ENCODE measurements at places on chromosomes 1 and 21.

DNA sequence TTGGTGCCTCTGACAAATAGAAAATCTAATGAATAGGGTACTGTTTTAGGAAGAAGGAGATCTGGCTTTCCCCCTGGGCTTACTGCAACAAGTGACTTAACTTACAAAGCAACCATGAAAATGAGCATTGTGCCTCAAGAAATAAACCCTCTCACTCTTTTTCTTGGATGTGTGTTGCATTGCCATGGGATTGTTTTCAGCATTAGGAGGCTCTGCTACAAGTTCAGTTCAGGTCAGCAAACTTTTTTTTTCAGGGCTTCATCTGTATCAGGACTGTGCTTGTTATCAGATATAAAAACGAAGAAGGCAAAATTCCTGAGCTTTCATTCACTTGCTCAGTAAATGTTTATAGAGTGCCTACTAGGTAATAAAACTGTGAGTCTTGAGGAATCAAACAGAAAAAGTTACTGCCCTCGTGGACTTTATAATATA is 37.8 kb upstream of the DOCK7 start:
- no peak for DNase-seq

- DNase-seq: peak; percentile 83
These were observed at the start of gene NPL for GRCh38 chr1:182789138-182790076. Gene NPL (plus strand): TSS chr1:182789773. CDS start chr1:182794372, 4,599 bp downstream.

- no peak for DNase-seq
These were observed 41.8 kb upstream of the POFUT2 start for GRCh38 chr21:45329261-45330074.

- no peak for DNase-seq
These were observed 281.6 kb upstream of the RGS18 start for GRCh38 chr1:191876631-191877030.

GRCh38 chr21:41766883-41767605 is at the start of gene RIPK4:
Gene RIPK4 (minus strand): TSS chr21:41767052. CDS start chr21:41767041, 11 bp downstream.
- DNase-seq: peak; percentile 63

- DNase-seq: no peak
These were observed 6.9 kb upstream of the TMEM81 start for GRCh38 chr1:205091043-205091740.

DNA sequence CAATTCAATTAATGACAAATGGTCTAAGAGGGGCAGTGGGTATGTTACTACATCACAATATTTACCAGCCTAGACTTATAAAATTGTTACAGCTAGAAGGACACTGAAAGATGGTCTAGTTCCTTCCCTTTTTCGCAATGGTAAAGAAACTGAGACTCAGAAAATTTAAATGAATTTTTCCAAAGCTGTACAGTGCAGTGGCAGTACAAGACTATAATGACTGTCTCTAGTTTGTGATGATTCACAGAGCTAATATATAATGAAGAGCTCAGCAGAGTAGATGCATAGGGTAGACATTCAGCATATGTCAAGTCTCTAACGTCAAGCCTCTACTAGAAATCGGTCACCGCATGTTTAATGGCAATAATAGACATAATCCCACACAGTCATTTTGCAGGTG is 4.6 kb downstream of the PLPP3 start:
- DNase-seq: no peak

DNA sequence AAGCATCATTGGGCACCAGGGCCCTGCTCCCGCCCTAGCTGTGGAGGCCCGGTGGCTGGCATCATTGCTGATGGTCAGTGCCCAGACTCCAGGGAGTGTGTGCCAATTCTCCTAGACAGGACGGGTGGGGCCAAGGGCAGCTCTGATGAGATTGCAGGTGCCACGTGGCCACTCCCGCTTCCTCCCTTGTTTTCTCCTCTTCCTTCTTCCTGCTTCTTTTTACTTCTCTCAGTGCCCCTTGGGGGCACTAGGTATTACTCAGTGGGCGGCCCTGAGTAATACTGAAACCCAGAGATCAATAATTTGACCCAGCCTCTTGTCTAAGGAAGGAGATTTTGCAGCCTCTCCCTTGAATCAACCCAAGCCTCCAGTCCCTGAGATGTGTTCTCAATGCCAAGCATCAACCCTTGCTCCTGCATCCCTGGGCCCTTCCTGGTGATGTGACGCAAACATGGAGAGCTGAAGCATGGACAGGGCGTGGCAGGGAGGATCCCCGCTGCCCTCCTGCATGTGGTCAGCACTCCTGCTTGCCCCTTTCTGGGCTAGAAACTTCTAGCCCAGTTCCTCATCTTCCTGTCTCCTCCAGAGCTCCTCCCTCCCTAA is 32.4 kb downstream of the CDK18 start:
- DNase-seq: no peak

DNA sequence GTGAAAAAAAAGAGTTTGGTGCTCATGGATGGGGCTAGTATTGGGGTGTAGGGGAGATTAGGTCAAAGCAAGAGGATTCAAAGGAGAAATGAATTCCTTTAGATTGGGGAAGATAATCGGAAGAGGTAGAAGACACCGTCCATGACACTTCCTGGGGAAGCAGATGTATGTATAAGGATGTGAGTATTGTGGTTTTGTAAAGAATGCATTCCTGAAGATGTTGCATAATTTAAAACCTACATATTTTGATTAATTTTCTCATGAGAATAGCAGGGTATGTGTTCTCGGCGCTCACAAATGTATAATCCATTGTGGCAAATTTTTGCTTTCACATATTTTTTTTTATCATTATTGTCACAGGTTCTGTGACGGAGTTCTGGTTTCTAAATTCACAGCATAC is 5.5 kb upstream of the LGALS8 start:
- no peak for DNase-seq

- DNase-seq: no peak
These were observed 49.3 kb upstream of the PSEN2 start for GRCh38 chr1:226820941-226821718.

- DNase-seq: no peak
These were observed 25.7 kb downstream of the ZBTB18 start for GRCh38 chr1:244076740-244077139.

DNA sequence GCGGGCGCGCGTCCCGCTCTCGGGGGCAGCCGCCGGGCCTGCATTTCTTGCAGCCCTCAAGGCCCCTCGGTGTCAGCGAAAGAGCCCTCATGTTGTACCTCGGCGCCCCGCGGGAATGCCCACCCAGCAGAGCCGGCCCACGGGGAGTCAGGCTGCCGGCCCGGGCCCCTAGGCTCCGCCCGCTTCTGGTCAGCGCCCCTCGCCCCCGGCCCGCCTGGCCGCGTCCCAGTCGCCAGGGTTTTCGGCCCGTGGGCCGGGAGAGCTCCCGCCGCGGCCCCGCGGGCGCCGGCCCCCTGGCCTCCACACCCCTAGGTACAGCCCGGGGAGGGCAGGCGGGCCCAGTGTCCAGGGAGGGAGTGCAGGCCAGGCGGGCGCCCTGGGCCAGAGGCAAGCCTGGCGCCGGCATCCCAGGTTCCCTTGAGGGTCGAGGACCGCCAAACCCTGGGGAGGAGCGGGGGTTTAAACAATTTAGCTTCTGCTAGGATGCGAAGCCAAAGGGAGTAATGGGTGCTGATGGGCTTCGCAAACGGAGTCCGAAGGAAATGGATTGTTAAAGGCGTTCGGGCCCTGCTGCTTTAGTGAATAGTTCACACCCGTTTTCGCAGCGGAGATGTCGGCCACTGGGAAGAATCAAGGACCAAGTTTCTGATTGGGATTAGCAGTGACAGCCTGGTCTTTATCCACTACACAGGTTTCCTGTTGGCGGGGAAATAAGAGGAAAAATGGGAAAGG is 486 bp upstream of the KCNA3 start:
- no peak for DNase-seq

DNA sequence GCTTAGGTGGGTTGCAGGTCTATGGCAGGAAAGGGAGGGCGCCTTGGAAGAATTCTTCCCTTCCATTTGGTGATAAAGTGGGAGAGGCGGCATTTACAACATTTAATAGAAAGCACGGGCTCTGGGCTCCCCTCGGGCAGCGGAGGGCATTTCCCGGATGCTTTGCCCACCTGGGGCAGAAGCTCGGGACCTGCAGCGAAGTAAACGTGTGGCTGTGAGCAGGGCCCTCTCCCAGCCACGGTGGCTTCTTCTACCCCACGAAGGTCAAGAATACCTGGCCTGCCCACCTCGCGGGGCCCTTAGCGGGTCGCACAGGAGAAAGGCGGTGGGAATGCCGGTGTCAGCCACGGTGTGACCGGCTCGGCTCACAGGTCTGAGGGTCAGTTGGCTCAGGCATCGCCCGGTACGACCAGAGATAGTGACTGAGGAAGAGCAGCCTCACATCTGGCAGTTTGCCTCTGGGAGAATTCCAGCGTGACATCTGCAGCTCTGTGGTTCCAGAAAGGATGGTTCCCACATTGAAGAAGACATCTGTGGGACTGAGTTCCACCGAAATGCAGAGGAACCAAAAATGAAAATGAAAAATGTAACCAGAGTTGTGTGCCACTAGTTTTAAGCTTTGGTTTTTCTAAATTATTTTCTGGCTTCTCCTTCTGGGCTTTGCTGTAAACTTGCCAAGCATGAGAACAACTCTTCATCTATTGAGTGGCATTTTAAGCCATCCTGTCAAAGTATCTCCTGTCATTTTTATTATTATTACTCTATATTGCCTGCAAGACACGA is 720 bp upstream of the F3 start:
- DNase-seq: no peak

DNA sequence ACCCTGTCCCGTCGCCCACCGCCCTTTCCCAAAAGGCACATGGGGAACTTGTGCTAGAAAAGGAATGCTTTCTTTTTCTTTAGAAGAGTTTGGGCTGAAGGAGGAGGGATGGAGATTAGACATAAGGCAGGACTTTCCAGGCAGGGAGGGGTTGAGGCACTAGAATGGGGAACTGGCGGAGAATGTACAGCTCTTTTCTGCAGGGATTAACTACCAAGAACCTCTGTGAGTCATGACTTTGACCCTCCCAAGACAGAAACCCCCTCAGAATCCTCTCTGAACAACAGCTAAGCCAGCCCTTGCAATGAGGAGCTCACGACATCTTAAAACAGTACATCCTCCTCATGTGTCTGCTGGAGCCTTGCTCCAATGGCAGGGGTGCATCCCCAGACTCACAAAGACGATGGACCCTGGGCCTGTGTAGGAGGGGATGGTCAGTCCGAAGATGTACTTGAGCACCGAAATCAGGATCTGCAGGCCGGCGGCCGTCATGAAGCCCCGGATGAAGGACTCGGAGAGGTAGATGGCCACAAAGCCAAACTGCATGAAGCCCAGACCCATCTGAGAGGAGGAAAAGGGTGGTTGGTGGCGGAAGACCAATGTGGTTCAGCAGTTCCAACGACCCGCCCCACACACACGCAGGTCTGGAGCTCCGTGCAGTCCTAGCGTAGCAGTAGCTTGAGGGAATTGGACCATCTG is 13.6 kb downstream of the SLC26A9 start:
- DNase-seq: no peak

- DNase-seq: no peak
These were observed 24.4 kb downstream of the SPSB1 start for GRCh38 chr1:9317072-9317471.

DNA sequence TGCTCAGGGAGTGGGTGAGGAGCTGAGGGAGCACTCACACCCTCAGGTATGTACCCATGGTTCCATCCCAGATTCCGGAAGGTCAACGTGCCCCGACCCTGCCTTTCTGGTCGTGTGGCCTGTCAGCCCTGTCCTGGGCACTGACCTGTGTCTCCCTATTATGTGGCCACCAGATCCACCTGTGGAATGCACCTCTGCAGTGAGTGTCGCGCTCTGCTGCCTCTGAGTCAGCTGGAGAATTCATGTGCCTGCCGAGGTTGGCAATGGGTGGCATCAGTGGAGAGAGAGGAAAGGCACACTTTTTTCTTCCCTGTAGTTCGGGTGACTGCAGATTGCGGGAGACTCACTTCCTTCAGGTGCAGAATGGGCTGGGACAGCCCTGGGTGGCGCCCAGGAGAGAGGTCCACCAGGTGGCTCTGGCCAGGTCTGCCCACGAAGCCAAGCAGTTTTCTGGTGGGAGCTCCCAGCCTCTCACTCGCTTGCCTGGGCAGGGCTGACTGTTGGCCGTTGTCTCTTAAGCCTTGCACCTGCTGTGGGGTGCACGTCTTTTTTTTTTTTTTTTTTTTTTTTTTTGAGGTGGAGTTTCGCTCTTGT is 176.1 kb upstream of the TMEM51 start:
- no peak for DNase-seq

DNA sequence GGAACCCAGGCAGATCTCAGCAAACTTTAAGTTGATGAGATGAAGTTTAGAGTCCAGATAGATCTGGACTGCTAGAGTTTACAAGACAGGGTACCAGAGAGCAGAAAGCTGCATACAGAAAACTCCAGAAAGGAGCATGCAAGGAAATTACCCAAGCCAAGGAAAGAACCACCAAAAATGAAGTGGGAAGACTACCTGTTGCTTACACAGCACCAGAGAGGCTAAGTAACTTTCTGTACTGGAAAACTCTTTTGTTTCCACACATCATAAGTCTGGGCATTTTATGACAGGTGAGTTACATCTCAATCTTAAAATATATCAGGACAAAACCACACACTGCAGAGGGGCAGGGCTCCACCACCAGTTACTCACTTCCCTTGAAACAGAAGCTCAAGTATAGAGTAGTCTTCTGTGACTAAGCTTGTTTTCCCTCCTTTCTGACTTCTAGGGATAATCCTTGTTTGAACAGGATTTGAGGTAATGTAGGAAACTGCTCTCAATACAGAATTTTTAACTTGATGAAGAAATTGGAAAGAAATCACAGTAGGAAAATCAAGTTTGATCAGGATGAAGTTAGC is 17.4 kb upstream of the GJA9 start:
- no peak for DNase-seq

DNA sequence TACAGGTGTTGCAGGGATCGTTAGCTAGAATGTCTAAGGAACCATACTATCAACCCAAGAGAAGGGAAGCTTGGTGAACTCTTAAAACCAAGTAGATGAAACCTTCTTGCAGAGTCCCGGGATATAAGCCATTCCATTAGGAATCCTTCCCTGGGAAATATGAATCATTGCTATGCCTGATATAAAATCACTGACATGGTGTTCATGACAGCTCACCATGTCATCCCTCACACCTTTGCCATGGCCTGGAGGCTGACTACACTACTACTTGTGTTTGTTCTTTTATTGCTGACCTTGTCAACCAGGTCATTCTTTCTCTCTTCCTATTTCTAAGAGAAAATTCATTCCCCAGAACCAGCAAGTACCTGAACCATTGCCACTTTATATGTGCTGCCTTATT is 12.1 kb downstream of the ST6GALNAC3 start:
- no peak for DNase-seq

- no peak for DNase-seq
These were observed 80.8 kb downstream of the OBSCN start for GRCh38 chr1:228288536-228289238.

- DNase-seq: no peak
These were observed 647 bp downstream of the TSEN15 start for GRCh38 chr1:184052194-184052559.

DNA sequence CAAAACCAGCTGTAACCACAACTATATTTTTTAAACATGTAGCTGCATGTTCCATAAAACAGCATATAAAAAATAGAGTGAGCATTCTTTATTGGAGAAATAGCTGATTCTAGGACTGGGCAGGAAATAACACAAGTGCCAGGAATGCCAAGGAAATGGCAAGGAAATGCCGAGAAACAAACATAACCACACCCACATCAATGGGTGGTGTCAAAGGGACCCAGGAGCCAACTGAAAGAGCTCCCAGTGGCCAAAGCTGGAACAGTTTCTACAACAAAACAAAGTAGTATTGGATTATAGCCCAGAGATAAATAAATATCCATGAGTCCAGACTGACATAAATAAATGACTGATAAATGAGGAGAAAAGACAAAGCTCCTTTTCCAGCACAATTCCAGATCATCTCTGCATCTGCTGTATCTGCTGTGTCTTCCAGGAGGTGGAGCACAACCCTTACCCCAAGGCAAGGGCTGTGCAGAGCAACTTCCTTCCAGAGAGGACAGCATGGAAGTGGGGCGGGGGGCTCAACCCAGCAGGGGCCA is 28.1 kb downstream of the ADARB1 start:
- DNase-seq: no peak

- no peak for DNase-seq
These were observed 85.2 kb downstream of the ARHGEF10L start for GRCh38 chr1:17624611-17625233.
